Fibroblast of skin of left quadriceps (primary cell): ENCODE measurements at places on chromosomes 3 and 15.
A peak's percentile ranks its signal among the peaks of the same experiment; 100 is the strongest.

- DNase-seq, result peak; percentile 63
Observed at GRCh38 chr15:27017168-27017809, 46.3 kb downstream of the GABRG3 start.

DNA sequence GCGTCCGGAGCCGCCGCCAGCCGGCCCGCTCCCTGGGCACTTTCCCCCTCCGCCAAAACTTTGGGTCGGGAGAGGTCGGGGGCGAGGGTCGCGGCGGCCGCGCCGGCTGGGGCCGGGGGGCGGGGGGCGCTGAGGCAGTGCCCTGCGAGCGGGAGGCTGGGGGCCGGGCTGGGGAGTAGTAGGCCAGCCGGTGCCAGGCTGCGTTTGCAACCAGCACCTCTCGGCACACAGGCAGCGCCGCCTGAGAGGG lies 452 bp downstream of the BBX start:
- no peak for DNase-seq

- DNase-seq, result no peak
Observed at GRCh38 chr15:87661454-87662355, 594.8 kb downstream of the NTRK3 start.

GRCh38 chr3:171871392-171872274 lies 28.5 kb downstream of the TMEM212 start:
- no peak for DNase-seq

- DNase-seq, result no peak
Observed at GRCh38 chr3:183188895-183189462, 26.4 kb upstream of the LAMP3 start.

- DNase-seq, result no peak
Observed at GRCh38 chr3:160577556-160578195, 12.3 kb upstream of the KPNA4 start.

- DNase-seq, result no peak
Observed at GRCh38 chr15:76064375-76064774, 4.6 kb downstream of the TMEM266 start.
